ENCODE measurements at places on chromosomes 16 and 17.

DNA sequence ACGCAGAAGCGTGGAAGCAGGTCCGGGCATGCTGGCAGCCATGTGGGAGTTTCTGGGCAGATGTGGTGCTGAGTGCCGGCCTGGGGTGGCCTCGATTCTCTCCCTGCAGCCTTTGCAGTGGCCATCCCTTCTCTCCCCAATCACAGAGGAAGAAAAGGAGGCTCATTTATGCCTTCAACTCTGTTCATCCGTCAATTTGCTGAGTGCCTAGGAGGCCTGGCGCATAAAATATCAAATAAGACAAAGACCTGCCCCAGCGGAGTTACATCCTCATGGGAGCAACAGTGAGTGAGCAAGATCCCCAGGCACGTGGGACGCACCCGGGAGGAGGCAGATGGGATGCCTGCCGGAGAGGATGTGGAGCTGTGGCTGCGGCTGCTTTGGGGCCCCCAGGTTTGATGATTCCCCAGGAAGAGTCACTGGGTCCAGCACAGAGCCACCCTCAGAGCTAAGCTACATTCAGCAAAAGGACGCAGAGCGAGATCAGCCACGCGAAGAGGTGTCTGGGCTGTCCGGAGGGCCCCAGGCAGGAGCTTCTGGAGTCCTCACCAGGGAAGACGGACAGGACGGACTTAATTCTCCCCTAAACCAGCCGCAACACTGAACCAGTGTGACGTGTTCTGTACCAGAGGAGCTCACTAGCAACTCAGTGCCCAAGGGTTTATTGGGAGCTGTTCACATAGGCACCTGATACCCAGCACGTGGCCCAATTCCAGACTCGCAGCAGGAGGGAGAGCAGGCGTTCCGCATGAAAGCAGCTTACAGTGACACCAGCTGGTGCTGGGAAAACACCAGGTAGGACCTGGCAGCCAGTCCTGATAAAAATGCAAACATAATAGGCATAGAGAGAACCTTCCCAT lies 11.3 kb downstream of the CA5A start:
- peak; percentile 91 for DNase-seq

- DNase-seq: no peak
These were observed 10.8 kb upstream of the ITGA3 start for GRCh38 chr17:50045154-50045553.

DNA sequence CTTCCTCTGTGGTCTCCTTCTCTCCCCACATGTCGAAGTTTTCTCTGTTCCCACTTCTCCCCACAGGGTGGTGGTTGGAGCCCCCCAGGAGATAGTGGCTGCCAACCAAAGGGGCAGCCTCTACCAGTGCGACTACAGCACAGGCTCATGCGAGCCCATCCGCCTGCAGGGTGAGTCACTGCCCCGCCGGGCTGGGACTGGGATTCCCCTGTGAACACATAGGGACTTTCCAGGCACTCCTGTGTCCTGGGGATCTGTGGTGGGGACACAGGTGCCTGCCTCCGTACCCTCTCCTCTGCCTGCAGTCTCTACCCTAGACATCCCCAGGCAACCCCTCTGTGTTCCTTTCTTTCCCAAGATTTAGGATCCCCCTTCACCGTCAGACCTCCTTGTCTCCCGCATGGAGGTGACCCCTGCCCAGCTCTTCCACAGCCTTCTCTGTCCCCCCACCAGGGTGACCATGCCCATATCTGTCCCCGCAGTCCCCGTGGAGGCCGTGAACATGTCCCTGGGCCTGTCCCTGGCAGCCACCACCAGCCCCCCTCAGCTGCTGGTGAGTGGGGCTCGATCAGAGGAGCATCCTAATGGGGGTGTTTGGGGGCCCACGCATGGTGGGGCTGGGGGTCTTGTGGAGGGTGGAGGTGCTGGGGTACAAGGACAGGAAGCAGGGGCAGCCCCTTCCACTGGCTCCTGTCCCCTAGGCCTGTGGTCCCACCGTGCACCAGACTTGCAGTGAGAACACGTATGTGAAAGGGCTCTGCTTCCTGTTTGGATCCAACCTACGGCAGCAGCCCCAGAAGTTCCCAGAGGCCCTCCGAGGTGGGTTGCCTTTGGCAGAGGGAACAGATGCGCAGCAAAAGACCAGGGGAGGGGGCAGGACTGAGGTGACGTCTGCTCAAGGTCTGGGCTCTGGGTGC lies 5.8 kb downstream of the ITGAM start:
- no peak for DNase-seq

DNA sequence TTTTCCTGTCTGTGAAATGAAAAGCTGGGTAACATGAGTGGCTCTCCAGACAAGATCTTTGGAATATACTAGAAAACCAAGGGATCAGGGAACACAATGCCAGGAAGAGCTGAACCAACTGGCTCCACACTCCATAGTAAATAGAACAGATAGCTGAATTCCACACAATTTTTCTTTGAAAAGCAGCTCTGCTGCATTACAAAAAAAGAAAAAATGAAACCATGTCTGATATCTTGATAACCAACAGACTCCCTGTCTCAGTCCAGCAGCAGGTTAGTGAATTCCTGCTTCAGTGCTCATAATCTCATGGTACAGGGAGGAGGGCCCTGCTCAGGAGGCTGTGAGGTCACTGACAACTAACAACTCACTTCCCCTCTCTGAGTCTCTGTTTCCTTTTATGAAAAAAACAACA lies 97.1 kb downstream of the CDH11 start:
- no peak for DNase-seq

DNA sequence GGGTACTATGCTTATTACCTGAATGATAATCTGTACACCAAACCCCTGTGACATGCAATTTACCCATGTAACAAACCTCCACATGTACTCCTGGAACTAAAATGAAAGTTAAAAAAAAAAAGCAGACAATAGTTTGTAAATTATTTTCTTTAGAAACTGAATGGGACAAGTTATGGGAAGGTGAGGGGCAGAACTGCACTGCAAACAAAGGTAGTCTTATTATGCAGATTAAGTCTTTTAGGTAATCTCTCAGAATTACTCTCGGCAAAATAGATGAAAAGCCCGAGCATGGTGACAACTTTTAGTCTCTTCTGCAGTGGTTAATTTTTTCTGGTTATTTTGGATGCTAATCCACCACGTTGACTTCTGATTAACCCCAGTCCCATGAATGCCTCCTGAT lies 25.5 kb downstream of the LDAF1 start:
- DNase-seq: no peak

DNA sequence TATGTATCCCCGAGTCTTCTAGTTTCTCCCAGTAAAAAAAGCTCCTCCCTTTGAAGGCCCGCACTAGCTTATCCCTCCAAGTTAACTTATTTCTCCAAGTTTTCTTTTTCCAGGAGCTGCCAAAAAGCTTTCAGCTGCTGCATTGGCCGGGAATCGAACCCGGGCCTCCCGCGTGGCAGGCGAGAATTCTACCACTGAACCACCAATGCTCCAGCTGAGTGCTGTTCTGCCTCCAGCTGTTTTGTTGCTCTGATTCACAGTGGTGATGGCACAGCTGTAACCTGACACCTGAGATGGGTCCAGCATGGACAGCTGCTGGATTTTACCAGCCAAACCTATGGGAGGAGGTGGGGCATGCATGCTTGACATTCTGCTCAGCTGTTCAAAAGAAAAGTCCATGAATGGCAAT lies 22.1 kb downstream of the VAC14 start:
- DNase-seq: no peak

GRCh38 chr17:76925441-76925891 lies 57.3 kb downstream of the MGAT5B start:
- no peak for DNase-seq

GRCh38 chr16:50002190-50002589 lies 22.8 kb upstream of the CNEP1R1 start:
- no peak for DNase-seq

GRCh38 chr16:27824006-27824405 lies 239.5 kb downstream of the GSG1L start:
- no peak for DNase-seq

GRCh38 chr17:4566785-4567184 lies 6.4 kb upstream of the GGT6 start:
- peak; percentile 60 for DNase-seq

DNA sequence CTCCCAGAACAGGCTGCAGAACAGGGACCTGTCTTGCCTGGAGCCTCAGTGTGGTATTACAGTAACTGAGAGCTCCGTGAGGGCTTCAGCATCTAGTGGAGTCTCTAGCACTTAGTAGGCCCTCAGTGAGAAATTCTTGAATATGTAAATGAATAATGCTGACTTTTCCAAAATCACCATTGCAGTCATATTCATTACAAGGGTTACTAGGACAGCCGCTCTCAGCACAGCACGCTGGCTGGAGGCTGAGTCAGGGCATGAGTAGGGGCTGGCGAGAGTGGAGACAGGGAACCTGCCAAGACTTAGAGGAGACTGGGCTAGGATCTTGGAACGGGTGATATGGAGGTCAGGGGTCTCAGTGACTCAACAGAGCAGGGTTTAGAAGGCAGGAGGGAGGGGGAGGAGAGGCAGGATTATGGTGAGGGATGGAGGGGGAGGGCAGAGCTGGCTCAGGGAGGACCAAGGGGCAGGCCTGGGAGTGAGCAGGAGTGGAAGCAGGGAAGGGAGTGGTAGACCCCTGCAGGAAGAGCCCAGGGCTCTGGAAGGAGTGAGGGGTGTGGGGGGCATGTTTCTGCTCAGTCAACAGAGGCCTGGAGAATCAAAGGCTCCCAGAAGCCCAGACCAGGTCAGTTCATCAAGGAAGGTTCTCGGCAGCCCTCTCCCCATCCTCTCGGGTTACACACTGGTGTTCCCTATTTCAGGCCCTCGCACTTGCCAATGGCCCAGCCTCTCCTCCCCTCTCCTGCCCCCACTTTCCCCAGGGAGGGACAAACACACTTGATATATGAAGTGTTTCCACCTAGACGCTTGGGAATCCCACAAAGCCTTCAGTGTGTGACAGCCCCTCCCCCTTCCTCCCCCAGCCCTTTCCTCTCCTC lies 42.3 kb downstream of the FZD2 start:
- DNase-seq: no peak

GRCh38 chr17:27525836-27526603 lies 69.8 kb downstream of the KSR1 start:
- no peak for DNase-seq

DNA sequence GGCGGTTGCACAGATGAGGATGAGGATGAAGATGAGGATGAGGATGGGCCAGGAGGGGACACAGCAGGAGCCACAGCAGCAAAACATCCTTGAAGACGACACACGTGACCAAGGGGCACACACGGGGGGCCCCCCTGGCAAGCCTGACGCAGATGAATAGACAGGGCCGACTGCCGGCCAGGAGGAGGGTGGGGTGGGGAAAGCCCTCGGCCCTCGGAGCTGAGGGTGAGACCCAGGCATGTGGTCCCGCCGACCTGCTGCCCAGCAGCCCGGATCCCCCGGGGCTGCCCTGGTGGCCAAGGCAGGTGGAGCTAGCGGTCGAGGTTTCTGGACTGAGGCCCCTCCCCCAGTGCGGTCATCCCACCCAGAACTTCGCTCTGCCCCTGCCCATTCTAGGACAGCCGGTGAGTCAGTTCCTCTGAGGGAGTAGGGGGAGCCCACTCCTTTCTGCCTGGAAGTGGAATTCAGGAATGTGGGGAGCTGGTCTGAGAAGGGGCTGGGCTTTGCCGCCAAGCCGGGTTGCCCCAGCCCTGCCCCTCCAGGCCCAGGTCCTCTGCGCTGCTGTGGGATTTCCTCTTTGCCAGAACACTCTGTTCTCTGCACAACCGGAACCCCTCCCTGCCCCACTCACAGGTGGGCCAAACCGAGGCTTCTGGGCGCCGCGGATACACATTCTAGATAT lies 9.9 kb downstream of the CYGB start:
- DNase-seq: no peak

- no peak for DNase-seq
These were observed 11.0 kb downstream of the SGCA start for GRCh38 chr17:50176559-50177357.

- DNase-seq: no peak
These were observed 3.1 kb upstream of the MIF4GD start for GRCh38 chr17:75273977-75274708.

- no peak for DNase-seq
These were observed 789 bp upstream of the TERF2 start for GRCh38 chr16:69386596-69386995.

- DNase-seq: no peak
These were observed 14.3 kb upstream of the SRCIN1 start for GRCh38 chr17:38619937-38620550.

DNA sequence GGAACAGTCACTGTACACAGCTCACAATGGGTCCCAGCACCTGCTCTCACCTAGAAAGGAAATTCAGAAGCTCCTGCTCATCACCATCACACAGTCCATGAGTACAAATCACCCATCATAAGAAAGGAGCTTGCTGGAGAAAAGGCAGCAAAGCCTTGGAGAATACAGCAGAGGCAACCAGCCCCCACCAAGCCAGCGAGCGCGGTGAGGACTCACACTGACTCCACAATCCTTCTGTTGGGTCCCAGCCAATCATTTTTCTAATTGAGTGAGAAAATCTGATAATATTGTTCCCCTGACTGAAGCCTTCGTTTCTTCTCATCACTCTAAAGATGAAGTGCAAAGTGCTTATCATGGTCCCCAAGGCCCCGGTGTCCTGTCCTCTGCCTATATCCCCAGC lies 298.3 kb downstream of the SLC39A11 start:
- DNase-seq: no peak

DNA sequence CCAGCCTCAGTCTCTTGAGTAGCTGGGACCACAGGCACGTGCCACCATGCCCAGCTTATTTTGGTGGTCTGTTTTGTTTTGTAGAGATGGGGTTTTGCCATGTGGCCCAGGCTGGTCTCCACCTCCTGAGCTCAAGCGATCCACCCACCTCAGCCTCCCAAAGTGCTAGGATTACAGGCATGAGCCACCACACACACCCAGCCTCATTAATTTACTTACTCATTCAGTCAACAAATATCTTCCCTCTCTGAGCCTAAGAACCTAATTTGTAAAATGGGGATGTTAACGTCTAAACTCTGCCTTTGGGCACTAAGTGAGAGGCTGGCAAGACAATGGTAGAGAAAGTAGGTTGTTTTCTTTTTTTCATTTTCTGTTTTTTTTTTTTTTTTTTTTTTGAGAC lies 22.6 kb downstream of the SRCIN1 start:
- no peak for DNase-seq

DNA sequence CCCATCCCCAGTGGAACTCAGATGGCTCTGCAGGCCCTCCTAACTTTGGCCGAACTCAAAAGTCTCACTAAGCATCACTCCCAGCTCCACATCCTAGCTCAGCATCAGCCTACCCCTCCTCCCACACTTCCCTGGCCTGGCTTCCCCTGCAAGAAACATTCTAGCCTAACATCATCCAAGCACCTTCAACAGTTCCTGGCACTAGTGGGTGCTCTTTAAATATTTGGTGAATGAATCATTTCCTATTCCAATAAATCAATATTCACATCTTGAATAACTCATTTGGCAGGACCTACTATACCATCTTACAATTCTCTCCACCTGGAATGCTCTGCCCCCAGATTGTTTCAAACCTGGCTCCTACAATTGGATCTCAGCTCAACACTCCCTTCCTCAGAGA lies 11.0 kb upstream of the BBS2 start:
- DNase-seq: no peak

DNA sequence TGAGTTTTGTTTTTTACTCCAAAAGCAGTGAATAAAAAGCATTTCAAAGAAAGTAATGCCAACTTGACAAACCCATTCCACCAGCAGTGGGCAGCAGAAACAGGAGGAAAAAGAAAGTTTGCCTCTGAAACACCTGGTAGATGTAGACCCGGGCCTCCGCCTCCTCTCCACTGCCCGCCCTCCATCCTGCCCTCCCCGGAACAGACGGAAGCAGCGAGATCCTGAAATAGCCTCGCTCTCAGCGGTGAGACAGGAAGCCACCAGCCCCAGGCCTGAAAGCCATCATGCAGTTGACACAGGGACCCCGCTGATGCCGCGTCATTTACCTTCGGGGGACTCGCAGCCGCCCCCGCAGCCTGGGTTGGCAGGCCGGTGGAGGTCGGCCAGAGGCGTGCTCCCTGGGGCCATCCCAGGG lies 67.8 kb downstream of the C16orf78 start:
- DNase-seq: no peak

GRCh38 chr16:29680180-29680598 lies 1.2 kb downstream of the QPRT start:
- DNase-seq: no peak
